Left lobe of liver (tissue), 2 donors: ENCODE measurements at places on chromosomes 4 and X. TPM values are rescaled to one million over a fixed set of nuclear protein-coding genes. Genes with fewer than 3 reads are reported as not detected.

DNA sequence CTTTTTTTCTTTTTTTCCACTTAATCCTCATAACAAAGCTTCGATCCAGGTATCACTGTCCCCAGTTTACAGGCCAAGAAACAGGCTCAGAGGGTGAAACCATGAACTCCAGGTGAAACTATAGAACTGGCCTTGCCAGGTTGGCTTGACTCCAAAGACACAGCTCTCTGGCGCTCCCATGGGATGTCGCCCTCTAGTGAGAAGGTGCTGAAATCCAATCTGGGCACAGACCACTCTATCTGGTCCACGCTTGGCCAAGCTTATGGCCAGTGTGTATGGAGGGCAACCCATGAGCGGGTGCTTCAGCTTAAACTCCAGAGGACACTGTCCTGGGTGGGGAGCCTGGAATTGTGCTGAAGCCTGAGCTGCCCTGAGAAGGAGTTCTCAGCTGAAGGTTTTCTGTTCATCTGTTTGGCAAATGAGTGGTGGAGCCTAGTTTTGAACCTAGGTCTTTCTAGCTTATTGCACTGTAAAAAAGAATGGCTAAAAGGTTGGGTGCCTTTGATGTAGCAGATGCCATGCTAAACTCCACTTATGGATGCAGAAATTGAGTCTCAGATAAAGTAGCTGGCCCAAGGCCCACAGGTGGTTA, 70.5 kb downstream of the SEL1L3 start:
- DNase-seq, result peak; percentile 85

Gene ABRAXAS1
- total RNA-seq, result 1.8 TPM

GRCh38 chr4:99979872-99980271, 29.8 kb upstream of the H2AZ1 start:
- DNase-seq, result no peak

- DNase-seq, result no peak
These were observed 175.9 kb downstream of the SLC39A8 start for GRCh38 chr4:102169345-102169744.

DNA sequence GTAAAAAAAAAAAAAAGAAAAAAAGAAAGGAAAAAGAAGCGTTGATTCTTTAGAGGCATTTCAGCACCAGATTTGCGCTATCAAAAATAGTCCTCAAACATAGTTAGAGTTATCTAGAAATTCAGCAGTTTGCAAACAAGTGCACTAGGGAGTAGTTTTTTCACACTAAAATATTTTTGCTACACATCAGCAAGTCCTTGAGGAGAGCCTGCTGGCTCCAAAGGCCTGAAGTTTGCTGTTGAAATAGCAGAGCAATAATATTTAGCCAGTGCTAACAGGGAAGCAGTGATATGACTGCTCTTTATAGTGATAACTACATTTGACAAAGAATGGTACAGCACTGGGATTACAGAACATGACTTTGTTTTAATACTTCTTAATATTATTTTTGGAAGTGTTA, 472.2 kb downstream of the PCDH7 start:
- DNase-seq, result no peak

Gene OPHN1
- 1.6 TPM for total RNA-seq

Gene LUZP4
- total RNA-seq, result not detected

Gene MYOZ2
- total RNA-seq, result not detected

Gene GYG2
- 16.7 TPM for total RNA-seq

DNA sequence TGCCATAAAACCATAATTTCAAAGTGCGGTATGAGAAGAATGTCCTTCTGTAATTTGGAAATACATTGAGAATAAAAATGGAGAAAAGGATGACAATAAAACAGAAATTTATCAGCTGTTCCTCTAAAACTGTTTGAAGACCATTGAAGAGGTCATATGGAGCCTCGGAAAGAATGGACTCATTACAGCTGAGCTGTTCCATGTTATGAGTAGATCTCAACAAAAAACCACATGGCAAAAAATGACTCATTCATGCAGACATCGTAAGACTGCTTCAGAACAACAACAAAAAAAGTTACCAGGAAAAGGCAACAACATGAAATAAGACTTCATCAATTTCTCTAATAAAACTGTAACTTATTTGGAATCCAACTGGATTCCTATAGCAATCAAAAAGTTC, 39.7 kb downstream of the AKAP4 start:
- no peak for DNase-seq

Gene PLAC1
- total RNA-seq, result not detected

Gene SMIM14
- total RNA-seq, result 209 TPM

- no peak for DNase-seq
These were observed 57.6 kb downstream of the MAPK10 start for GRCh38 chr4:86302251-86302650.

- no peak for DNase-seq
These were observed 53.5 kb downstream of the SPANXA2 start for GRCh38 chrX:141642979-141643378.

Gene VEGFD
- total RNA-seq, result 0.28 TPM

- no peak for DNase-seq
These were observed 303.7 kb upstream of the MAGEB2 start for GRCh38 chrX:29911673-29912072.

DNA sequence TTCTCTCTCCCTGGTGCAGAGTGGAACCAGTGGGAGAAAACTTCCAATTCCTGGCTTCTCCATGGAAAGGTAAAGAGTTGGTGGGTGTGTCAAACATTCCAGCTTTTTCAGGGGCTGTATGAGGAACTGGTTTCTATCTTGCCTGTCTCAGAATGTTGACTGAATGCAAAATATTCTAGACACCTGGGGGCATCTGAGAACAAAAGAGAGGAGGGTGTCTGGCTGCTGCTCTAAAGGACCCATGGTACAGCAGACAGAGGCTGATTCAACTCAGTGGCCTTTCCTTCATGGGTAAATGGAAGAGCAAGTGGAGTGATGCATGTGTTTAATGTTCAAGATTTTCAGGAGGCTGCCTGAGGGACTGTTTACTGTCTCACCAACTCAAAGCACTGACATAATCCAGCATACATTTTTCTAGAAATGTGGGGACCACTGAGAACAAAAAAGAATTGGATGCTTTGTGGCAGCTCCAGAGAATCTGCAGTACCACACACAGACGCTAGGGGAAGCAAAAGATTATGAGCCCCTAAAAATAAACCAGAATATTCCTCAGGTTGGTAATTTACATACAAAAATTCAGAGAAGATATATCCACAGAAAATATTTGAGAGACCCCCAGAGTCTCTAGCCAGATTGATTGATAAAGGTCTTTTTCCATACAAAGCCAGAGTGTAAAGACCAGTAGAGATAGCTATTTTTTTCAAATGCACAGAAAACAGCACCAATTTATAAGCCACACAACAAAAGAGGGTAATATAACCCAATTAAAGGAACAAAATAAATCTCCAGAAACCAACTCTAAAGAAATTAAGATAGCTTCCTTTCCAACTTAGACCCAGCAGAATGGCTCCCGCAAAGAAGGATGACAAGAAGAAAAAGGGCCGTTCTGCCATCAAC, 48.0 kb upstream of the STARD8 start:
- DNase-seq, result no peak

- DNase-seq, result no peak
These were observed 191.5 kb downstream of the SLC7A11 start for GRCh38 chr4:138050601-138051000.

DNA sequence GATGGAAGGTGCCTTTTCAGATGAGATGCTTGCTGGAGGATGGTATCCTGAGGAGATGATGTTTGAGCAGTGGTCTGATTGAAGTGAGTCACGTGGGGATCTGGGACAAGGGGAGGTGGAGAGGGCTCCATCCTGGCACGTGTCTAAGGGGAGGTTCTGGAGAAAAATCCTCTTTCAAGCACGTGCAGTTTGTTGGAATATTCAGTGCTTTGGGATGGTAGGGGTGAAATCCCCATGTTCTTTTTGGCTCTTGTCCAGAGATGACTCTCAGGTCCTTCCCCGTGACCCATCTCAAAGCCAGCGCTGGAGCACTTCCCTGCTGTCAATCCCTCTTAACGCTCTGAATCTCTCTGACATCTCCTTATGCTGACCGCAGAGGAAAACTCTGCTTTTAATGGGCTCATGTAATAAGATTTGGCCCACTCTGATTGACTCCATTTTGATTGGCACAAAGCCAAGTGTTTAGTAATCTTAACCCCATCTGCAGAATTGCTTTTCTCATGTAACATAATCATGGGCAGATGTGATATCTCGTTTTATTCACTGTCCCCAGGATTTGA, 10.8 kb upstream of the KLKB1 start:
- no peak for DNase-seq

Gene ZFP42
- 0.15 TPM for total RNA-seq

DNA sequence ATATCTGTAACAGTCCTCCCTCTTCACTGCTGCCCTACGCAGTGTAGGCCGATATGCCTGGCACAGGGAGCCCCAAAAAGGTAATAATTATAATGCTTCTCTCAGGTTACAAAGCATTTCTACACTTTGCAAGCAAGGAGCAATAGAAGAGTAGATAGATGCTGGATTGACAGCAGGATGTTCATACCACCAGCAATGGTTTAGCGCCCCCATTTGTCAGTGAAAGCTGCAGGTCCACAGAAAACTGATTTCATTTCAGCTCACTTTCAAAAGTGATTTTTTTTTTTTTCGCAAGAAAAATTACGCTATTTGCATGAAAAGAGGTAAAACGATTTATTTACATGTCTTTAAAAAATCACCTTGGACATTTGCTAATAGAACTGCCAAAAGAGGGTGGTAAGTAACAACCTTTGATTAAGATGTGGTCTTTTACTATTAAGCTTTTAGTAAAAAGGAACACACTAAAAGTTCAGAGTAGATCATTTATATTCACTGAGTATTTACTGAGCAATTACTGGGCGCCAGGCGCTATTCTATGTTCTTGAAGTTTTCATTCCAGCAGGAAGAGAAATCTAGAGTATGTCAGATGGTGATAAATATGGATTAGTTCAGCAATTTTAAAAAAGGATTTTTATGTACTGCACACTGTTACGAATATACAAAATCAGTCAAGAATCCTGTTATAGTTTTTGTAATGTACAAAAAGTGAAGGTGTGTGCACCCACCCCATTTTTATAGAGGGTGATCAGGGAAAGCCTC, 34.4 kb downstream of the HPF1 start:
- no peak for DNase-seq

- DNase-seq, result no peak
These were observed 1568.9 kb upstream of the PABPC4L start for GRCh38 chr4:135770505-135770904.

DNA sequence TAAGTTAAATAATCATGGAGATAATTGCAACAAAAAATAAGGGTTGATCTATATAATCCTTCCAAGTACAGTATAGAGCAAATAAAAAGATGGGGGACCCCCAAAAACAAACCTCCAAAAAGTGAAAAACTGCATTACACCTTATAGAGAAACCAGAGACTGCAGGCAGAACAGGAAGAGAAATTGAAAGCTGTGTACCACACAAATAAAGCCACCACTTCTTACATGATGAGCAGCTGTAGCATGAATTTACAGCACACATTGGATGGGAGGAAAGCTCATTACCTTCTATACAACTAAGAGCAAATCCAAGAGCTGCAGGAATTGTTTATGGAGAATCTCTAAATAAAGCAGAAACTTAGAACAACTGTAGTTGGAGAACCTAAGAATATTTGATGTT, 152.4 kb upstream of the PDE5A start:
- no peak for DNase-seq

- DNase-seq, result no peak
These were observed 22.5 kb upstream of the JAKMIP1 start for GRCh38 chr4:6222761-6223292.

DNA sequence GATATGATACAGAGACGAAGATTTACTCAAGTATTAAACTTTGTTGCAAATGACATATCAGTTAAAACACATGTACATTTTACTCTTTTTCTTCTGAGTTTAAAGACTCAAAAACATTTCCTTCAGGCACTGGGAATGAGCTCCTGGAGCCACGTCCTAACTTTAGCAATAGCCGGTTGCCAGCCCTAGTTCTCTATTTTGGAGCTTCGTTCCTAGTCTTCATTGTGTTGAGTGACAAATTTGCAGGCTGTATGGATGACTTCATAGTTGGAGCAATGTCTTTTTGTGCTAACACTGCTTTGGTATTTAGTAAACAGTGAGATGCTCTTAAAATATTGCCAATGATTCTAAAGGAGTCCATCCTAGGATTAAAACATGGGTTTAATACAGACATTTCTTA, 190.9 kb downstream of the FAT4 start:
- no peak for DNase-seq

DNA sequence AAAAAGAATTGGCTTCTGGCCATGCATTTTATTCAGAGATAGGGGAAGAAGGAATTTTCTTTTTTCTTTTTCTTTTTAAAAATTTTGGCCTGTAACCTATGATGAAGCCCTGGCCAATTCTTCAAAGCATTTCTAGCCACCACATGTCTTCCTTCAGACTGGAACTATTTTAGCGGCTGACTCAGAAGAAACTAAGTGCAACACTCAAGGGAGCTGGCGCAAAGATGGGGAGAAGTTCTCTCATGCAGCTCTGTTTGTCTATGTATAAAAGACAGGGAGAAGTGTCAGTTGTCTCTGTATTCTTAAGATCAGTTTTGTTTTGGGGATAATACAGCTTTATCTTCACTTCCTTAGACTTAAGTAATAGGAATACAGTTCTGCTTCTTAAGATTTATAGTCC, 46.1 kb downstream of the MBNL3 start:
- no peak for DNase-seq

GRCh38 chr4:180028682-180029081, 2214.5 kb upstream of the TENM3 start:
- no peak for DNase-seq

Gene SYNPO2
- total RNA-seq, result 3.6 TPM

DNA sequence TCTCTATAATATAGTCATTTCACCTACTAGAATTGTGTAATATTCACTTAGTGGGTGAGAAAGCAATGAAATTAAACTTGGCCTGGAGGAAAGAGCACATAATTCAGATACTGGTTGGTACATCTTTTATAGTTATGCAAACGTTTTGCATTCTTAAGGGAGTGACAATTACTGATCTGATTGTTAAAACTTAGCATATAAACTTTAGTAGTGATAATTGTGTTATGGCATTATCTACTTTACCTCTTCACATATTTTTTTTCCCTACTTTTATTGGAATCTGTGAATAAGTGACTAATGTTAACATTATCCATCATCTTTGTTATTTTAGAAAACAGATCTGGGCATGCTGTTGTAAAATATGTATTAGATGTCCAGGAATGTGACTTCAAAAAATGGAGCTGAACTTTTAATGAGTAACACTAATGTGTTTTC, 217.4 kb upstream of the GIMD1 start:
- no peak for DNase-seq

DNA sequence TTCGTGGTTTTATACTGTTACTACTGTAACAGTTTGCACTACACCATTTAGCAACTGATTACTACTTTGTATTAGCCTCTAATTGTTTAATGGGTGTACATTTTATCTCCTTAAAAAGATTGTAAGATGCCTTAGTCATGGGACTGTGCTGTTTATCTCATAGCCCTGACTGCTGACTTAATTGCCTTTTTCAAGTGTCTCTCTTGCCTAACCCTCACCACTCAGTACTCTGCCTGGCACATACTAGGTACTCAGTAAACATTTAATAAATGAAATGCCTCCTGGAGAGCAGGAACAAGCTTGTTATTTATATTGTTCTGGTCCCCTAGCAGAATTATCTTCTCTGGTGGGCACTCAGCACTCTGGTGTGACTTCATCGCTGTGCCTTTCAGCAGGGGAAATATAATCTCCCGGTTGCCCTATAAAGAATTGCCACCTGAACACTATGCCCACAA, 1.7 kb upstream of the STIM2 start:
- no peak for DNase-seq

GRCh38 chr4:71239365-71239764, 99.5 kb upstream of the SLC4A4 start:
- no peak for DNase-seq

GRCh38 chr4:16055471-16055870, 28.4 kb downstream of the PROM1 start:
- DNase-seq, result no peak

GRCh38 chr4:2287594-2287915, 25.6 kb upstream of the MXD4 start:
- no peak for DNase-seq
